ENCODE measurements at places on chromosomes 6 and 20.

DNA sequence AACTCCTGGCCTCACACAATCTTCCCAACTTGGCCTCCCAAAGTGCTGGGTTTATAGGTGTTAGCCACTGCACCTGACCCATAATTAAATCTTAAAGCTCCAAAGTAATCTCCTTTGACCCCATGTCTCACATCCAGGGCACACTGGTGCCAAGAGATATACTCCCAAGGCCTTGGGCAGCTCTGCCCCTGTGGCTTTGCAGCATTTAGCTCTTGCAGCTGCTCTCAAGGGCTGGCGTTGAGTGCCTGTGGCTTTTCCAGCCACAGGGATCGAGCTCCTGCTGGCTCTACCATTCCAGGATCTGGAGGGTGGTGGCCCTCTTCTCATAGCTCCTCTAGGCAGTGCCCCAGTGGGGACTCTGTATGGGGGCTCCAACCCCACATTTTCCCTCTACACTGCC lies 49.3 kb upstream of the CD2AP start:
- no peak for DNase-seq

- DNase-seq = no peak
Measured at GRCh38 chr6:166662690-166663089, 35.6 kb upstream of the RPS6KA2 start.

- no peak for DNase-seq
Measured at GRCh38 chr6:167270499-167271311, 20.4 kb upstream of the UNC93A start.

DNA sequence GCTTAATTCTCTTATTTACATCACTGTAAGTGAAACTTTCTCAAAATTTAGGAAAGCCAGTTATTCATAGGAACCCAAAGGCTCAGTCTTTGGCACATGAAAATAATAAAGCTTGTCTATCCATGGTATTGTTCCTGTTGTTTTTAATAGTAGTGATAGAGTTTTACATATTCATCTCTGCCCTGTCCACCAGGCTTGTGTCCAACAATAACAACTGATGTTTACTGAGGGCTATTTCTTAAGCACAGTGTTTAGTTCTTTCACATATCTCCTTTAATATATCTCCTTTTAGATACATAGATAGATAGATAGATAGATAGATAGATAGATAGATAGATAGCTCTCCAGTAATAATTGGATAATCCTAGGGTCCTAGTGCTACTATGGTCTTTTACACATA lies 34.2 kb downstream of the FOXQ1 start:
- DNase-seq = no peak

- no peak for DNase-seq
Measured at GRCh38 chr6:109793792-109794191, 102.7 kb downstream of the FIG4 start.

DNA sequence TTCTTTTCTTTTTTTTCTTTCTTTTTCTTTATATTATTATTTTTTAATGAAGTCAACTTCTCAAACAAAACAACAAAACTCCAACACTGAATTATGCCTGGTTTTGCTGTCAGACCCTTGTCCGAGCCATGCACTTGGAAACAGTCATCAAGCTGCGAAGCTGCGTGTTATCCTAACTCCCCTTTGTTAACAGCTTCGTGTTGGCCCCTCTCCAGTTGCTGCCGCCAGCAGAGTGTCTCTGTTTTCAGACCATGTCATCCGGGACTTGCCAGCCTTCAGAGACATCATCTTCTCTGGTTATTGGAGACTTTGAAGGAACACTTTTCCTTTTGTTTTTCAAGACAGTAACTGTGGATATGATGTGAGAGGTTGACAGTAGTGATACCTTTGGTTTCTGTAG lies 83.1 kb downstream of the TRMT11 start:
- DNase-seq = no peak

GRCh38 chr20:61554617-61555016 lies 302.6 kb downstream of the CDH4 start:
- no peak for DNase-seq

DNA sequence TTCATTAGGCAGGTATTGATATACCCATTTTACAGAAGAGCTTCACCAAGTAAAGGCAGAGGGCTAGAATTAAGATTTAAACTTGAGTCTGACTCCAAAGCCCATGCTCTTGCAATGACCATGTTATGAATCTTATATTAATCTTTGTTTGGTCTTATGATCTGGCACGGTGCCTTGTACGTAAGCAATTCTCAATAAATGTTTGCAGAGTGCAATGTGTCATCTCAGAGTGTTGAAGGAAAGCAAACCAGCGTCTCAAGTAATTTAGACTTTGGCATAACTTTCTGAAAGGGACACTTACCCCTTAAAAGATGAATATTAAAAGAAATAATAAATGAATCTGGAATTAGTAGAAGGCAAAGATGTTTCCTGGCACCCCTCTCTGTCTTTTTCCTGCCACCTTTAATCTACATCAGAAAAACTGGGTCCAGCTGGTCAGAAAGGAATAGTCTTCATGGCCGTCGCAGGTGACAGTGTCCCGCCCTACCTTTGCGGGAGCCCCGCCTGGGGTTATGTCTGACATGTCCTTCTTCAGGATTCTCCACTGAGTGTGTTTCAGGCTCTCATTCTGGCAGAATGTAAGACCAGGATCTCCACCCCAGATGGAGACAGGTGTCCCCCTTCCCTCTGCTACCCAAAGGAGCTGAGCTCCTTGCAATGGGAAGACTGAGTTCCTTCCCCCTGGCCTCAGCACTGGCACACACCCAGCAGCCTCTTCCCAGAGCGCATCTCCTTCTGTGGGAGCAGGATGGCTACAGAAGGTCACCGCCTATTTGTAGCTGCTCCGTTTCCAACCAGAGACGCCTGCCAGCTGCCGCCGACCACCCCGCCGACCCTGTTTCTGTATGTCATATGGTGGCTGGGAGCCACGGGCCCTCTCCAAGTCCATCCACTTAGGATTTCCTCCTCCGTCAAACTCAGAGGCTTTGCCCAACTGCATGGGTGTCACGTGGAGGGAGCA lies 266.3 kb upstream of the ECI2 start:
- no peak for DNase-seq

GRCh38 chr20:20003031-20003954 lies 13.9 kb upstream of the NAA20 start:
- DNase-seq = no peak

DNA sequence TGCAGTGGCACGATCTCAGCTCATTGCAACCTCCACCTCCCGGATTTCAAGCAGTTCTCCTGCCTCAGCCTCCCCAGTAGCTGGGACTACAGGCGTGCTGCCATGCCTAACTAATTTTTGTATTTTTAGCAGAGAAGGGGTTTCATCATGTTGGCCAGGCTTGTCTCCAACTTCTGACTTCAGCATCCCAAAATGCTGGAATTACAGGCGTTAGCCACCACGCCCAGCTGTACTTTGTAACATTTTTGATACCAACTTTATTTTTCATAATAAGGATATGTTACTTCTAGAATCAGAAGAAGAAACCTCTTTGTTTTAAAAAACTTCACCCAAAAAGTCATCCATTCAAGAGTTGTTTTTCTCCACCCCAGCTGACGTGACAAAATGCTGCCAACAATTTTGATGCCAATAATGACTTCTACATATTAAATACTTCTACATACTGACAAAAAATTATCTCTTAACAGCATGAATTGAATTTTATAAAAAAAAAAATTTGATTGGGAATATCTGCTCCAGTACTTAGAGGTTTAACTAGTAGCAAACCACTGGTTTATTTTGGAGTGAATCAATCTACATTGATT lies 22.5 kb upstream of the PRIM2 start:
- DNase-seq = no peak

- DNase-seq = no peak
Measured at GRCh38 chr6:151620179-151620578, 126.4 kb downstream of the CCDC170 start.

DNA sequence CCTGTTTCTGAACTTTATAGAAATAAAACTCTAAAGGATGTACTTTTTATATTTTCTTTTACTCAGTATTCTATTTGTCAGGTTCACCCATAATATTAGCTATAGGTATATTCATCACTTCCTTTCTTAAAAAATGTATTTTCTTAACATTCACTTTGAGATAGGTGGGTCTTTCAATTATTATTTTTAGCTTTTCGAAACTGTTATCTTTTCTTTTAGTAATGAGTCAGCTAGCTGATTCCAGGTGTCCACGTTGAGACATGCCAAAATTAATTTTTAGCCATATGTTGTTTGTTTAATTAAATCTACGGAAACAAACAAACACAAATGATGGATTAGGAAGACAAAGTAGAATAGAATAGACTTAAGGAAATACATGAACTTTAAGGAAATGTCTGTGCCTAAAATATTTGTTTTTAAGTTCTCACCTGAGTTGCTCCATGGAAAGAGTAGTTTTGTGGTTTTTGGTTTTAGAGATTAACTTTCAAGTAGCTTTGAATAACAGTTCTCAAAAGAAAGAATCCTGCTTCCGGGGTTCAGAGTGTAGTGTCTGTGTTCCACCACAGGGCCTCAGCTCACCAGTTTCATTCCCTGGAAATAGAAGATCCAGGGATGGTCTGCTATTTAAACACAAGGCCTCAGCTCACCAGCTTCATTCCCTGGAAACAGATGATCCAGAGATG lies 435.0 kb downstream of the HAO1 start:
- DNase-seq = no peak

- no peak for DNase-seq
Measured at GRCh38 chr6:106964954-106965353, 9.6 kb downstream of the CD24 start.

DNA sequence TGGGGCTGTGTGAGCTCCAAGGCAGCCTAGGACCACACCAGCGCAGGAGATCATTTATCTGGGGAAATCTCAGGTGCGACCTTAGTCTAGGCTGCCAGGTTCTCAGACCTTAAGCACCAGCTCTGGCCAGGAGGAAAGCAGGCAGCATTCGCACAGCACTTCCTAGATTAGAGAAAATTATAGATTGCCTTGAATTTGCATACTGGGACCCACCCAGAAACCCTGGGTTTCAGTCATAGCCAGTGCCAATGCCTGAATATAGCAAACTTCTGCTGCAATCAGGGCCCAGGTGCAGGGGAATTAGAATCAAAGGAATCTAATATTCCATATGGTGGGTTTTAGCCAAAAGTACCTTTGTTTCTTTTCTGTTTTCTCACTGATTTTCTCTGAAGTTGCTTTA lies 204.3 kb upstream of the CST7 start:
- DNase-seq = no peak

DNA sequence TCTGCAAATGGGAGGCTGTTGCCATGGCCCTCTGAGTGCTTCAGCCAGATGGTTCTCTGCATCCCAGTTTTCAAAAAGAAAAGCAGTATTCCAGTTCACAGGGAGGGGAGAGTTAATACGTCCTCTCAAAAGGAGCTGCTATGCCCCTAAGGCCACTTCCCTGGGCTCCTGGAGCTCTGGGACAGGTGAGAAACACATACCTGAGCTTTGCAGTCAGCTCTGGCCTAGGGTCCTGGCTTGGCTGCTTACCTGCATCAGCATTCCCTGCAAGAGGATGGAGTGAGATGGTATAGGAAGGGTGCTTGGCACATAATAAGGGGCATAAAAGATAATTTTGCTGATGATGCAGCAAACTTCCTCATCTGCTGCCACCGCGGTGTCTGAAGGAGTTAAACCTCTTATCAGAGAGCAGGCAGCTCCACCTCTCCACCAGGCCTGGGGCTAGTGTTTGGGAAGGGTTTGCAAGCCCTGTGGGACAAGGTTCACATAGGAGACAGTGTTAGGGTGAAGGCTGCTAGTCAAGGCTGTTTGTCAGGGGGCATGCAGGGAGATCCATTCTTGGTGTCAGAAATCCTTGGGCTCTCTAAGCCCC lies 62.7 kb downstream of the SLC24A3 start:
- DNase-seq = no peak

DNA sequence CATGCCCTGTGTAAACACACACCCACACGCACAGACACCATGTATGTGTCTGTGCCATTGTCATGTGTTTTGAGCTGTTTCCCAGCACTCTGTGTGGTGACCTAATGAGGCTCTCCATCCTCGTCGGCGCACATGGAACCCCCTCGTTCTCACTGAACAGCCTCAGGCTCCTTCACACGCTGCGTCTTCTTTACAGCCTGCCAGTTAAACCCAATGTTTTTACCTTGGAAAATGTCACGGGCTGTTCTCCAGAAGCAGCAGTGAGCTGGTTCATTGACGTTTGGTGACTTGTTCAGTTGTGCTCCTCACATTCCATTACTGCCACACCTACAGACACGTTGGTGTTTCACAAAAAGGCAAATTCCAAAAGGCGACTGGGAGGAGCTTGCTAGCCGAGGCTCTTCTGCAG lies 201.0 kb upstream of the FOXQ1 start:
- no peak for DNase-seq

DNA sequence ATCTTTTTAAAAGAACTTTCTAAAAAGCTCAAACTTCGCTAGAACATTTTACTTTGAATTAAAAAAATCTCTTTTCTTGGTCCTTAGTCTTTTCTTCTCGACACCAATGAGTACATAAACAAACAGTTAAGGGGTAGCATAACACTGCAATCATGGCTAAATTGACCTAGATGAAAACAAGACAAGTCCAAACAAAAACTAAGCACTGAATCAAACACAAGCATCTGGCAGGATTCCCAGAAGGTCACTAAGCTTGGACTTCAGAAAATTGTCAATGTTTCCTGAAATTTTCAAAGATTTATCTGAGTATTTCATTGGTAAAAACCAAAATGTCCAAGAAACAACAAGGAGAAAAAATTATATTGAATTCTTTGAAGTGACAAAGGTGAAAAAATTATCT lies 5.0 kb downstream of the COL21A1 start:
- DNase-seq = no peak

- no peak for DNase-seq
Measured at GRCh38 chr6:44304282-44305199, 8.6 kb downstream of the AARS2 start.

GRCh38 chr6:139189665-139190064 lies 54.8 kb downstream of the HECA start:
- no peak for DNase-seq

DNA sequence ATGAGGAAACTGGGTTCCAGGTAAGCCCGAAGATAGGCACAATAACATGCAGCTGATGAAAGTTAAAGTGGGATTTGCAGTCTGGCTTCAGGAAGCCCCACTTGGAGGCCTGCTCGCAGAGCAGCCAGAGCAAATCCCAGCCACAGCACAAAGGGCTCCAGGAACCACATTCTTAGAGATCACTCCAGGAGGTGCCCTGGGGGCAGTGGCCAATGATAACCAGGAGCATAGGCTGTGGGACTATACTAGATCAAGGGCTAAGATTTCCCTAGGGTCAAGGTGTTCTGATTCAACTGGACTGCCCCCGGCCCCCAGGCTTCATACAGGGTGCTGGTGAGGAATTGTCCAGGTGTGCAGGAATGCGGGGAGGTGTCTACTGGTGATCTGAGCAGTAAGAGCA lies 133.9 kb upstream of the PTPRT start:
- DNase-seq = no peak

- DNase-seq = no peak
Measured at GRCh38 chr20:2749343-2749950, 51.0 kb downstream of the CPXM1 start.

DNA sequence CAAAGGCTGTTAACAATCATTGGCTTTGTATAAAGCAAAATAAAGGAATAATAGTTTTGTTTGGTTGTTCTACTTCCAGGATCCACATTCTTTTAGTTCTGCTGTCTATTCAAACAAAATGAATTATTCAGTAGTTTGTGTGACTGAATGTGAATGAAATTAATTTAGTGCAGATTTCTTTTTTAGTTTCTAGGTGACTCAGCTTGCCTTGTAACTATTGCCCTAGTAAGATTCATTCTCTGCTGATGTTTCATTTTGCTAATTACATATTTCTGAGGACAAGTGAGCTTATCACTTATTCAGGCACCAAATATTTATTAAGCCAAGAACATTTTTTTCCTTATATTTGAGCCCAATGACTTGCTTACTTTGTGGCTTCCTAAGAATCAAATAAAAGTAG lies 46.5 kb upstream of the RIPOR2 start:
- DNase-seq = no peak

- no peak for DNase-seq
Measured at GRCh38 chr20:38973645-38974044, 11.5 kb downstream of the DHX35 start.

GRCh38 chr6:30750379-30750668 lies 6.0 kb upstream of the IER3 start:
- no peak for DNase-seq
